ENCODE measurements at places on chromosomes 16 and 17. TPM values are rescaled to one million over a fixed set of nuclear protein-coding genes. Genes with fewer than 3 reads are reported as not detected.
A peak's percentile ranks its signal among the peaks of the same experiment; 100 is the strongest.

DNA sequence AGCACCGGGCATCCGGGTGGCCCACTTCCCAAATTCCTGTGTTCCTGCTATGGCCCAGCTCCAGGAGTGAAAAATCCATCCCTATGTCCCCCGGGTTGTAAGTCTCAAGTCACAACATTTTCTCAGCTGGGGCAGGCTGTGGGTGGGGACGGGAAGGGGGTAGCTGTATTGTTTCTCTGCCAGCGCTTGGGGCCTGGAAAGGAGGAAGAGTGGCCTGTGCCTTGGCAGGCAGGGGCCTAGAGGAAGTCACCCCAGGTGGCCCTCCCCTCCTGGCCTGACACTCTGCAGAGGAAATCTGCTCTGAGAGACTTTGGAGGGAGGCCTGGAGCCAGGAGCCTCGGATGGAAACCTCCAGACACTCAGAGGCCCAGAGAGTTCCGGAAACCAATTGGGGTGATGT, 10.6 kb upstream of the SCN4A start:
- DNase-seq = no peak

GRCh38 chr17:64063088-64063487, 42.7 kb upstream of the ICAM2 start:
- DNase-seq = no peak

DNA sequence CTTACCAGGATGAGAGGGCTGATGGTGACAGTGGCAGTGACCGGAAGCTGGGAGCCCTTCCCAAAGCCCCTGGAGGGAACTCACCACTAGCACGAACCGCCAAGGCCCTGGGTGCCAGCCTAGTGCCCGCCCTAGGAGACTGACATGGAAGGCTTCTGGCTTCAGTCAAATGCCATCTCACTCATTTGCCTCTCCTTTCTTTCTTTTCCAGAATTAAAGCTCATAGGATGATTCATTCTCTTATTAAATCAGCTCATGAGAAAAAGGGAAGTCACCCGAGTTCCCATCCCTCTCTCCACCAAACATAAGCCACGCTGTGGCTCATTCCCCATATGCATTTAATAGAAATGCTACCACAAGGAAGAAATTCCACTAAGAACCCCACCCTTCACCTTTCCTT, 12.1 kb downstream of the CUEDC1 start:
- no peak for DNase-seq

- DNase-seq = peak; percentile 59
These were observed 6.8 kb upstream of the TBC1D3B start for GRCh38 chr17:36183001-36183971.

CRHR1 gene
- 0.27 TPM for polyA plus RNA-seq

CYB561 gene
- polyA plus RNA-seq = 33.3 TPM

CD300E gene
- 0.13 TPM for polyA plus RNA-seq
